ENCODE measurements at places on chromosomes 1 and 21.

DNA sequence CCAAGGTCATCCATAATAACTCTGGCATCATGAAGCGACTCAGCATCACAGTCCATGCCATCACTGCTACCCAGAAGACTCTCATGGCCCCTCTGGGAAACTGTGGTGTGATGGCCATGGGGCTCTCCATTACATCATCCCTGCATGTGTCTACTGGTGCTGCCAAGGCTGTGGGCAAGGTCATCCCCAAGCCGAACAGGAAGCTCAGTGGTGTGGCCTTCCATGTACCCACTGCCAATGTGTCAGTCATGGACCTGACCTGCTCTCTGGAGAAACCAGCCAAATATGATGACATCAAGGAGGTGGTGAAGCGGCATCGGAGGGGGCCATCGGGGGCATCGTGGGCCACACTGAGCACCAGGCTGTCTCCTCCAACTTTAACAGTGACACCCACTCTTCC, 65.1 kb upstream of the ARHGAP29 start:
- DNase-seq, result no peak

- DNase-seq, result no peak
Observed at GRCh38 chr1:15747378-15747777, 5.1 kb downstream of the TMEM82 start.

DNA sequence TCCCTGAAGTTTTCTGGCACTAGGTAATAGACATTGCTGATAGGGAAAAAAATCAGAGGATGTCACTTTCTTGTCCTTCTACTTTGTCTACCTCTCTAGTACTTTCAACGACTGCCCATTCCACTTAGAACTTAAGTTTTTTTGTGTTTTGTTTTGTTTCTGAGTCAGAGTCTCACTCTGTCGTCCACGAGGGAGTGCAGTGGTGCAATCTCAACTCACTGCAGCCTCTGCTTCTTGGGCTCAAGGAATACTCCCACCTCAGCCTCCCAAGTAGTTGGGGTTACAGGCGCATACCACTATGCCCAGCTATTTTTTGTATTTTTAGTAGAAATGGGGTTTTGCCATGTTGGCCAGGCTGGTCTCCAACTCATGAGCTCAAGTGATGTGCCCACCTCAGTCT, 79.2 kb downstream of the SGIP1 start:
- DNase-seq, result no peak

GRCh38 chr1:65196926-65197325, 48.9 kb downstream of the AK4 start:
- no peak for DNase-seq

DNA sequence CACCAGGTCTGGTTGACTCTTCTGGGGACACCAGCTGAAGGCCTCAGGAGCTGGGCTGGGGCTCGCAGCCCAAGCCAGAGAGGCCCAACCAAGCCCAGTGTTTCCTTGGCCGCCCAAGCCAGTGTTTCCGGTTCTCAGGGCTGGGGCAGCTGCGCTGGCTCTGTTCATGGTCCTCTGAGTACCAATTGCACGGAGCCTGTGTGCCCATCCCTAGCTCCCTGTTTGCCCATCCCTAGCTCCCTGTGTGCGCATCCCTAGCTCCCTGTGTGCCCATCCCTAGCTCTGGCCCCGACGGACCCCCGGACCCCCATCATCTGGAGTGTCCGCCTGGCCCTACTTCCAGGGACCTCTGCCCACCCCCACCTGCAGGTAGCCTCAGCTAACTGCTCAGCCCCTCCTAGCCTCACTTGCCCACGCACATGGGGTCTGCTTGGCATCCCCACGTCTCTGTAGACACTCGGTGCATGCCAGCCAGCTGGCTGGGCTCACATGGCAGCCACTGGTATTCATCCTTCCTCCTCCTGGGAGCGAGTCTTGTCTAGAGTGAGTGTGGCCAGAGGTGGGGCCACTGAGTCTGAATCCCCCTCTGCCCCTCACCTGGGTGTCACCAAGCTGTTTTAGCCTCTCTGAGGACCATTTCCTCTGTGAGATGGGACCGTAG, 64.0 kb downstream of the WNT9A start:
- DNase-seq, result no peak

DNA sequence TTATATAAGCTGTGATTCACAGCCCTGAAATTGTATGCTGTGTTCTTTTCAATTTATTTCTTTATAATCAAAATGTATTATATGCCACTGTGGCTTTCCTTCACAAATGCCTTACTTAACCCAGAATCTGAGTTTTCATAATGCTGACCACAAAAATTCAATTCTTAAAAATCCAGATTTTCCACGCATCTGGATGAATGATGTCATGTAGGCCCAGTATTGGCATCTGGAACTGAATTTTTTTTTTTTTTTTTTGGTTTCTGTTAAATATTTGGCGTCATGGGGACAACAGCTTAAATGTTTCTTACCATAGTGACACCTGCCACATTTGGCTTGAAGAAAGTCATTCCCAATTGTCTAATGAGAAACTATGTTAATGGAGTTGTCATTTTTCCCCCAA, 296.8 kb downstream of the TM2D1 start:
- DNase-seq, result no peak

DNA sequence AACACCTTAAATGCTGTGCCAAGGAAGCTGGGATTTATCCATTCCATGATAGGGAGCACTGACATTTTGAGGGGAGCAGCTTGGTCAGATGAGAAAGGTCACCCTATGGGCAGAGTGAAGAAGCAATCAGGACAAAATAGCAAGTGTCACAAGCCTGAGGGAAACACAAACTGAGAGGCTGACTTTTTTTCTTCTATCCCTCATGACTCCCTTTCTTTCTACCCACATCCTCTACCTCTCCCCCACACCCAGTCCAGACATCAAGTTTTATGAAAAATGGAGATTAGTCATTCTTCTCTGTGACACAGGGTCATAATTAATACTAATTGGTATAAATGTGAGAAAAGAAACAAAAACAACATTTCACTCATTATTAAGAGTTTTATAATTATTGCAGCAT, 103.1 kb downstream of the SLC25A24 start:
- no peak for DNase-seq

DNA sequence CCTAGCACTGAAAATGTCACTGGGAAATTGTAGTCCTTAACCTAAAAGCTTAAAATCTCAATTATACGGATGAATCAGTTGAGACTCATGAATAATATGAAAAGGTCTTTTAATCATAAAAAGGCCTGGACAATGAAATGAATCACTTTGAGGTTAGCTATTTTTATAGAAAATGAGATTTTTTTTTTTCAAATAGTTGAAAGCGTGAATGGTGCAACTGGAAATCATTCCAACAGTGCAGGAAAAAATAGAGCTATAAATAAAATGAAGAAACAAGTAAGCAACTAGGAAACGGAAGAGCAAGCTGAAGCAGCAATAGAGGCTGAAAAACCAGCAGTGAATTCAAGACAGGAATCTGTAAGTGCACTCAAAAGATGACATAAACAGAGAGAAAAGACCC, 142.9 kb downstream of the BACH1 start:
- DNase-seq, result no peak

DNA sequence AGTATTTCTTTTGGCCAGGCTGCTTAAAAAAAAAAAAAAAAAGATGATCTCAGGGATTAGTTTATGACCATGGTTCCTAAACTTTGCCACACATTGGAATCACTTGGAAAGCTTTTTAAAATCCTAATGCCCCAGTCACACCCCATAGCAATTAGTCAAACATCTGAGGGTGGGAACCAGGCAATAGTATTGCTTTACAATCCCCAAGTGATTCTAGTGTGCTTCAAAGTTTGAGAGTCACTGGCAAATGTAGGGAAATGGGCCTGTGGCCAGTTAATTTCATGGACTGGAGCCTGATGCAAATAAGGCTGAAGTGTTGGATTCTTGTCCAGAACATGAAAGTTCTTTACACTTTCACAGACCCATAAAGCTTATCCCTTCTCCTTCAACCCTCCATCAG, 374.6 kb upstream of the ESRRG start:
- DNase-seq, result no peak

DNA sequence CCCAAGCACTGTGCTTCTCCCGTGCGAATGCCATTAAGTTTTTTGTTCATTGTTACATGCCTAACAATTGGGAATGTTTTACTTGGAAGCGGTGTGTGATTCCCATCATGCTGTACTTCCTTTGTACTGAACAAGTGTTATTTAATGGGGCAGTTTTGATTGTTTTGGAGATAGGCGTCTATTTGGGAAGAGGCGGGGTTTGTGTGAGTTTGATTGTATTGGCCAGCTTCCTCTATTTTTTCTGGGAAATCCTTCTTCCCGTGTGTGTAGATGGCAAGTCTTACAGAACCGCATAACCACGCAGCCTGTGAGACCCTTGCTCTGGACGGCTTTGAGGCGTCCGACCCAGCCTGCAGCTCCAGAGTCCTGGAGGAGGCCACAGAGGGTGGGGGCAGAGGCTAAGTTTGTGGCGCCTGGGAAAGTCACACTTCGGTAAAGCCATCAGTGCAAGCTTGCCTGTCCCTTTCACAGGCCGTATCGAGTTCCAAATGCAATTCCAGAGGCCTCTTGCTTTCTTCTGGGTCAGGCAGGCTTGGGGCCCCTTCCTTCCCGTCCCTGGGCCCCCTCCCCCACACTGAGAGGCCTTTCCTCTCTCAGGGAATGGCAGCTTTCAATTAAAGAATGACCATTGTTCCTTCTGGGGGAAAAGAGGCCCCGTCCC, 210.3 kb downstream of the TOMM20 start:
- DNase-seq, result no peak

GRCh38 chr1:223326776-223327175, 37.2 kb downstream of the SUSD4 start:
- no peak for DNase-seq

DNA sequence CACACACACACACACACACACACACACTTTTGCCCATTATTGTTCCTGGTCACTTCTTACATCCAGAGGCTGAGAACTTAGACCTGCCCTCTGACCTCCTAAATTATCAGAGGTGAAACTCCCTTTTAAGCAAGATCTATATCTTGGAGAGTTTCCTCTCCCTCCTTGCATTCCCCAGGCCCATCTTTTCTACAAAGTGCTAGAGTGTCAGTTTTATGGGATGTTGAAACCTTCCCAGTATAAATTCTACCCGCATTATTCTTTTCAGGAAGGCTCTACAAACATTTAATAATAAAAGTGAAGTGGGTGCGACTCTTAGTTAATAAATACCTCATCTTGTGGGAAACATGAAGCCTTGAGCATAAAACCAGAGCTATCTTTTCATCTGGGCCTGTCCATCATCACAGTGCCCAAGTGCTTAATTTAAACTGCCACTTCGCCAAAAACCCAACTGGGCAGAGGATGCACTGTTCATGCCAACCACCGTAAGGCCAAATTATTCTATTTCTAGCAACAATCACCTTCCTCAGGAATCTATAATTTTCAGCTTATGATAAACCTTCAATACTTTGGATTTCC, 458.2 kb upstream of the RUNX1 start:
- DNase-seq, result no peak

DNA sequence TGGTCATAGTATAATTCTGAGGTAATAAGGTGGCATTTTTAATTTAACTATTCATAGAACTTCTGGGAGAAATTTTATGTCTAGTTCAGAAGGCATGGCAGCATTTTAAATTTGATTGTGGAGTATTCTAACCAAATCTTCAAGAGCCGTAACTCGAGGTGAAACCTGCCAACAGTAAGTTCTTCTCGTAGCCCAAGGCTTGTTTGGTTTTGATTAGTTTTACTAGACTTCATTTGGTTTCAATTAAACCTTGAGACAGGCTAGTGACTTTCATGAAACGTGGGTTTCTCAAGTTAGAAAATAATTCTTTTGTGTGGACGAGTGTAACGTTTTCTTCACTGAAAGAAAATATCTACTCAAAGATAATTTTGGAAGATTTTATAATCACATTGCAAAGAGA, 395.5 kb downstream of the USP25 start:
- DNase-seq, result no peak

DNA sequence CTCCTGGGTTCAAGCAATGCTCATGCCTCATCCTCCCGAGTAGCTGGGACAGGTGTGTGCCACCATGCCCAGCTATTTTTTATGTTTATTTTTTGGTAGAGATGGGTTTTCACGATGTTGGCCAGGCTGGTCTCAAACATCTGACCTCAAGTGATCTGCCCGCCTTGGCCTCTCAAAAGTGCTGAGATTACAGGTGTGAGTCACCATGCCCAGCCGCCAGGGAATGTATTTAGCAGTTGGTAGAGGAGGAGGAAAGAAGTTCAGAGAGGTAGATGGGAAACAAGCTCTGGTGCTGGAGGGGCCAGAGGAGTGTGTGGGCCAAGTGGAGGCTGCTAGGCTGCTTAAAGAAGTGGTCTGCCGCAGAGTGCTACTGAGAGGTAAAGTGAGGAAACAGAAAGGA, 6.0 kb downstream of the DOP1B start:
- no peak for DNase-seq

GRCh38 chr1:156379420-156380165, 10.6 kb downstream of the RHBG start:
- DNase-seq, result no peak

- no peak for DNase-seq
Observed at GRCh38 chr1:157289424-157290105, 151.4 kb upstream of the ETV3 start.

- DNase-seq, result no peak
Observed at GRCh38 chr1:204475656-204476432, 18.8 kb downstream of the PIK3C2B start.

DNA sequence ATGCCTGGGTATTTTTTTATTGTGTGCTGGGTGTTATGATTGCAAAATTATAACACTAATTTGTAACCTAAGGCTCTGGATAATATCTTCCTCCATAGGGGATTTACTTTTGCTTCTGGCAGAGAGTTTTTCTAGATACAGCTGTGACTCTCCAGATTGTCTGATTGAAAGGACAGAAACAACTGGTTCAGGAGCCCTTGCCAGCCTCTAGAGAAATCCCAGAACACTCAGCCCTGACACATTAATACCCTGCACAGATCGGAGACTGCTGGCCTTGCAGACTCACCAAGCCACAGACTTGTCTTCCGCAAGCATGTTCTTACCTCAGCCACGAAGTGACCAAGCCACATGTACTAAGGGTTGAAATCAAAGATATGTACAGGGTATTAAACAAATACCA, 10.7 kb downstream of the C1orf146 start:
- no peak for DNase-seq

- DNase-seq, result peak; percentile 89
Observed at GRCh38 chr1:60573121-60573520, 499.6 kb upstream of the C1orf87 start.

- DNase-seq, result no peak
Observed at GRCh38 chr1:65069011-65069565, 78.9 kb upstream of the AK4 start.

DNA sequence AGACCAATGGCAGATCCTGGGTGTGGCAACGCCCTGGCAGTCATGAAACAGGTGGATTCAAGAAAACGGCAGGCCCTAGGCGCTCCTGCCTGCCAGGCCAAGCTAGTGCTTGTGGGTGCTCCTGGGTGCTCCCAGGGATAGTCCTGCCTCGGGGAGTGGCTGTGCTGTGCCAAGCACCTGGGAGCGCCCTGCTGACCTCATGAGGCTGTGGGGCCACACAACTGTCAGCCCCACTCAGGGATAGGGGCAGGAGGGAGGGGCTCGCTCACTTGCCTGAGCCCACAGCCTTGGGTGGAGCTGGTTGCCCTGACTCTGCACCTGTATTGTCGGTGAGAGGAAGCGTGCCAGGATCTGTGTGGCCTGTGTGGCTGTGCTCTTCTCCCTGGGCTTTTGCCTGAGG, 9.4 kb downstream of the SNAP47 start:
- no peak for DNase-seq

GRCh38 chr21:36450511-36450910, 29.4 kb downstream of the CLDN14 start:
- DNase-seq, result no peak

- no peak for DNase-seq
Observed at GRCh38 chr1:168653567-168653966, 75.4 kb downstream of the DPT start.
